Stimulated activated CD4-positive, alpha-beta T cell treated with anti-CD3 and anti-CD28 coated beads, Interleukin-2, amount 100 ng/mL, for 24 hours (primary cell): ENCODE measurements at places on chromosomes 2 and 18.

DNA sequence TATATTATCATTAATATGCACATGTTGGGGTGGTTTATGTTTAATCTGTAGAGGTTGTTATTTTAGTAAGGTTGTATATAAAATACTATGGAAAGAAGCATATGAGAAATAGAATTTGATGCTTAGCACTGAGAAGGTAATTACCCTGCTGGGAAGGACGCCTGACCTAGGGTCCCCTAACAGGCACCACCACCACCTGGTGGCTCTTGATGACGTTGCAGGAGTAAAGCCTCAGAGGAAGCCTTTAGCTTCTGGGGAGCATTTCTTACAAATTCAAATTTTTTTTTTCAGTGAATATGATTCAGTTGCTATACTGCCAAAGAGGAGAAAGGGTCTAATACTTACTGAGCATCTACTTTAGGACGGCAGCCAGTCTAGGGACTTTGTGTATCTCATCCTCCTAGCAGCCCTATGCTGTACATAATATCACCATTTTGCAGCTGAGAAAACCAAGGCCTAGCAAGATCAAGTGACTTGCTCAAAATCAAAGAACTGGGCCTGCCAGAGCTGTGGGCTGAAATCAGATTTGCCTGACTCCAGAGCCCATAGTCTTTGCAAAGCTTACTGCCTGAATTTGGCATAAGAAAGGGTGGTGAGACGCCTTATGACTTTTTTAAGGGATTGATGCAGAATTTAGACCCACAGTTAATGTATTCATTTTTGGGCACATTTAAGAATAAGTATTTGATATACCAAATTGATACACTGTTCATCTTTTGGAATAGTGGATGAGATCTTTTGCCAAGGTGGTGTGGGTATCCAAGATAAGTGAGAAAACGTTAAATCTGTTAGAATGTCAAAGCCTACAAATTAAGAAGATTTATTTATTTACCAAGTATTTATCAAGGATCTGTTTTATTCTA, 78.8 kb upstream of the GAREM1 start:
- DNase-seq: peak; percentile 53

DNA sequence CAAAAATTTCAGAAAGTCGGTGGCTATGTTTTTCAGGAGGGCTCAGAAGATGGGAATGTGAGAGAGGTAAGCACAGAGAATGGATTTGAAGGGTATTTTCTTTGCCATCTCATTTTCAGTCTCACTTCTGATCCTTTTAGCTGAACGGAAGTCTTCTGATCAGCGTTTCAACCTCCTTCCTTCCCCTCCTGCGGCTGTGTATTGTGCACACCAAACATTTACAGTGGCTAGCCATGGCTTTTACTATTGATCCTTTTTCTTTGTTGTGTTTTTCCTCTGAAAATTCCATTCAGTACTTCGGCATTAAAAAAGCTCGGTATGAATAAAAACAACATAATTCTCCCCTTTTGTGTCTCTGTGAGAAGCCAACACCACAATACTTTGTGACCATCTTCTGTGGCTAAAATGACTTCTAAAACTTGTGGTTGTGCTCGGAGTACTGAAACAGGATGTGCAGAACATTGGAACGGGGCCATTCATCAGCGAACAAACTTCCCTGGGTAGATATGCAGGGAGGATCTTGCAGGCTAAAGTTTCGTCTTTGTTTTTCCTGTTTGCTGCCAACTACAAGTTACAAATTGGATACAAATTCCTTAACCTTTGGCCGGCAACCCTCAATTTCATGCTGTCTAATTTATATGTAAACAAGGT, 260.8 kb upstream of the FAM98A start:
- no peak for DNase-seq

DNA sequence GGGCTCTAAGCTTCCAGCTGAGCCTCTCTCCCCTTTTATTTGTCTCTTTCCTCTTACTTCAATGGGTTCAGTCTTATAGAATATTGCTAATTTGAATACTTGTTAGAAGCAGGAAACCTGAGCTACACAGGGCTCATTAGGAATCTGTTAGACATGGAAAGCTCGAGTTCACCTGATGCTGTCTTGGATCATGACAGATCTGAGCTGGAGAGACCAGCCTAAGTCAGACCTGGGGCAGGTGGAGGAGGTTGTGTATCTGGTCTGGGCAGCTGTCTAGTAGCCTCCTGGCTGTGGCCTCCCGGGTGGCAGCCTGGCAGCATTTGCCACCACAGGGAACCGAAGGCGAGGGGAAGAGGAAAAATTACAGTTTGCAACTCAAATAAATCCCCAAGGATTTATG, 185.9 kb downstream of the ICOS start:
- no peak for DNase-seq

- DNase-seq: no peak
These were observed 197.4 kb upstream of the SMIM21 start for GRCh38 chr18:75624869-75625268.

DNA sequence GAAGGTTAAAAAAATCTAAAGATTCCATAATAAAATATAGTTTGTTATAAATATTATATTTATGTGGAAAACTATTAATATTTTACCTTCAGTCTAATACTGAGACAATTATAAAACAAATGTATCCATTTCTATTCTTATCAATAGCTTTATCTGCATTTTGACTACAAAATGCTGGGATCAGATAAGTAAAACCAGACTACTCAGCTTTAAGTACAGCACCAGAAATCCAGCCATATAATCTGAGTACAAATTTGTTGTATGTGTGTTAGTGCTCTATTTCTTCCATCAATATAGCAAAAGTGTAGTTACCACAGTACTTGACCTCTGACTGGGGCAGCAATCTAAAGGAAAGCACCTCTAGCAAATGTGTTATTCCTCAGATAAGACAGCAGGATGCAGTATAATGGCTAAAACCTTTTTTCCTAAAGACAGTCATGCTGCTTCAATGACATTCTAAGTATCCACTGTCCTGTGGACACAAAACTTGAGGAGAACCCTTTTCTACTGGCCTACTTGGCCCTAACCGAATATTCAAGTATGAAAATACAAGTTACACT, 68.1 kb downstream of the OLA1 start:
- DNase-seq: no peak

DNA sequence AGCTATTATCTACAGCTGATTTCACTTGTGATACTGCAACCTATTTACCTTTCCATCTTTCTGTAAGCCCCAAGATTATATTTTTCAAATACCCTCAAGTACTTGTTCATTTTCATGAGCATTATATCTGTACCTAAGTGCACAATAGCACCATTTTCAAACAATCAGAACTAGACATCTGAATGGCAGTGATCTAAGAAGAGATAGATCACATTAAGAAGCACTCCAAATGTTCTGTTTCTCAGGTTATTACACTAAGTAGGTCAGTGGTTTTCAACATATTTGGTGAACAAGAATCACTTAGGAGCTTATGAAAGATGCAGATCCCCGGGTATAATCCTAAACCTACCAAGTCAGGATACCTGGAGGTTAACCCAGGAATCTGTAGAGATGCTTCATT, 872.7 kb downstream of the DCDC2C start:
- DNase-seq: no peak

DNA sequence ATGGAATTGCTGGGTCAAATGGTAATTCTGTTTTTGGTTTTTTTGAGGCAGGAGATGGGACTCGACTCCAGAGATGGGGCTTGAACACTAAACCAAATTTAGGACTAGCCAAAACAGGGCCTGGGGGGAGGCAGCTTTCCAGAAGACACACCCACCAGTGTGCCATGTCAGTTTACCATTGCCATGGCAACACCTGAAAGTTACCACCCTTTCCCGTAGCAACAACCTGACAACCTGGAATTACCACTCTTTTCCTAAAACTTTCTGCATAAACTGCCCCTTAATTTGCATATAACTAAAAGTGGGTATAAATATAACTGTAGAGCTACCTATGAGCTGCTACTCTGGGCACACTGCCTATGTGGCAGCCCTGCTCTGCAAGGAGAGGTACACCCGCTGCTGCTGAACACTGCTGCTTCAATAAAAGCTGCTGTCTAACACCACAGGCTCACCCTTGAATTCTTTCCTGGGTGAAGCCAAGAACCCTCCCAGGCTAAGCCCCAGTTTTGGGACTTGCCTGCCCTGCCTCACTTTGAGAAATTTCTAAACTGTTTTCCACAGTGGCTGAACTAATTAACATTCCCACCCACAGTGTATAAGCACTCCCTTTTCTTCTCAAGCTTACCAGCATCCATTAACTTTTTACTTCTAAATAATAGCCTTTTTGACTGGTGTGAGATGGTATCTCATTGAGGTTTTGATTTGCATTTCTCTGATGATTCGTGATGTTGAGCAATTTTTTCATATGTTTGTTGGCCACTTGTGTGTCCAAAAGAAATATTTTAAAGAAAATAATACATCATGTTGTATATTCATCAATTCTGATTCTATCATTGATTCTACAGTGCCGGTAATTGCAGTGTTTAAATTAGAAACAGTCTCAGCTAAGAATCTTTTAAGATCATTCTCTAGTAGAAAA, 10.6 kb downstream of the CDK15 start:
- DNase-seq: no peak

GRCh38 chr18:9951022-9951859, 37.4 kb downstream of the VAPA start:
- no peak for DNase-seq

- DNase-seq: peak; percentile 56
These were observed 14.1 kb upstream of the CNNM3 start for GRCh38 chr2:96801786-96802595.

GRCh38 chr18:7940971-7941370, 373.9 kb downstream of the PTPRM start:
- no peak for DNase-seq

GRCh38 chr18:76592981-76593381, 97.9 kb upstream of the ZNF516 start:
- DNase-seq: no peak

- DNase-seq: no peak
These were observed 33.6 kb upstream of the ZSWIM2 start for GRCh38 chr2:186882511-186883071.

DNA sequence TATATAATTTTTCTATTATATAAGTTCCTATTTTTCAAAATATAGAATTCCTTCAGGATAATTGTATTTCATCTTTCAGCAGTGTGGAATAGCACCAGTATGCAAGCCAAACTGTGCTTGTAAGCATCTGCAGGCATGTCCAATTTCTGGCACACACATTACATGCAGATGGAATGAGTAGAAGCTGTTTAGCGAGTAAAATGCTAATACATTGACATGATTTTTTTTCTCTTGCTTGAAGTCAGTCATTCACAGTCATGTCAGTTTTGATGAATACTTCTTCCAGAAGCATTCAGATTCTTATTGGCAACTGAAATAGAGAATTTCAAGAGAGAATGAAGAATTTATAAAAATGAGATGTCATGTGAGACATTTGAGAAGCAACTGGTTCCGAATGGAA, 109.4 kb downstream of the CERS6 start:
- no peak for DNase-seq

- no peak for DNase-seq
These were observed 119.0 kb downstream of the TRIB2 start for GRCh38 chr2:12835733-12836132.

GRCh38 chr2:108786008-108786353, 590 bp upstream of the CCDC138 start:
- DNase-seq: no peak

GRCh38 chr18:76604108-76604934, 109.3 kb upstream of the ZNF516 start:
- DNase-seq: no peak

DNA sequence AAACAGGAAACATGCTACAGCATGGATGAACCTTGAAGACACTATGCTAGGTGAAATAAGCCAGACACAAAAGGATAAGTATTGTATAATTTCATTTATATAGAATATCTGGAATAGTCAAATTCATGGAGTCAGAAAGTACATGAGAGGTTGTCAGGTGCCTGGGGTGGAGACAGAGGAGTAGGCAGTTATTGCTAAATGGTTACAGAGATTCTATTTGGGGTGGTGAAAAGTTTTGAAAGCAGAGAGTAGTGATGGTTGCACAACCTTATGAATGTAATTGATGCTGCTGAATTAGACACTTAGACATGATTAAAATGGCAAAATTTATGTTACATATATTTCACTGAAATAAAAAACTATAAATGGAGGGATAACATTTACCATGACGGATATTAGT, 197.4 kb downstream of the VAPA start:
- DNase-seq: no peak

DNA sequence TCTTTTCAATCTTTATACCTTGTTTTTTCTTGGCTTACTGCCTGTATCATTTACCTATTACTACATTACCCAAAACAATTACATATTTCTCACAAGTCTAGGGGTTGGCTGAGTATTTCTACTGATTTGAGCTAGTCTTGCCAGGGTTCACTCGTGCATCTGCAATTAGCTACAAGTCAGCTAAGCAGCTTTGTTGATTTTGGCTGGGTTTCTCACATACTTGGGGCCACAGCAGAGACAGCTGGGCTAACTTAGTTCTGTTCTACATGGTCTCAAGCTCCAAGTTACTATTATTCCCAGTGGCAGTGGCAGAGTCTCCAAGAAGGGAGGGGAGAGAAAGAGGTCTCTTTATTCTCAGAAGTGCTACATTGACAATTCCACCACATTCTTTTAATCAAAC, 54.7 kb upstream of the SP5 start:
- DNase-seq: no peak

GRCh38 chr2:97868986-97869721, 126.6 kb downstream of the TMEM131 start:
- no peak for DNase-seq

DNA sequence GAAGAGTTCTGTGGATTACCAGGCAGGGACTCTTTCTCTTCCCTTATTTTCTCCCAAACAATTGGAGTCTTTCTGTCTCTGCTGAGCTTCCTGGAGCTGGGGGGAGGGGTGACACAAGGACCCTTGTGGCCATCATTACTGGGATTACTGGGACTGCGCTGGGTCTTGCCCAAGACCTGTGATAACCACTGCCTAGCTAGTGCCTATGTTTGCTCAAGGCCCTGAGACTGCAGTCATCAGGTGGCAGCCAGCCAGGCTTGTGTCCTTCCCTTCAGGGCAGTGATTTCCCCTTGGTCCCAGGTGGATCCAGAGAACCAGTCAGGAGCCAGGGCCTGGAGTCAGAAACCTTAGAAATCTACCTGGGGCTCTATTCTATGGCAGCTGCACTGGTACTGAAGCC, 355.6 kb downstream of the PARD3B start:
- no peak for DNase-seq

DNA sequence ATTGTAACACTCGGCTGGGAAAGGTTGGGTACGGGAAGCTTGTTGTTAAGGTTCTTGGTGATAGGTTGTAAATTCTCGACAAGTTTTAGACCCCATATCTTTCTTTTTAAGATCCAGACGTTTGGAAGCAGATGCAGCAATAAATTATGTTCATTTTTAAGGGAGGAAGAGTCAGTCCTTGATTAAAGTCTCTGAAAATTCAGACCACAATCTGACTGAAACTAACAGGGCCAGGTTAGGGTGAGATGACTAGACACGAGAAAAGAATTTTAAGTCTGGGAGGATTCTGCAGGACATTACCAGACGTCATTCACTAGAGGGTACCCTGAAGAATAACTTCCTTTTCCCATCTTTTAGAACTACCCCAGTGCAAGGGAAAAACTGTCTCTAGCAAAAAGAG, 16.1 kb downstream of the WIPF1 start:
- no peak for DNase-seq

DNA sequence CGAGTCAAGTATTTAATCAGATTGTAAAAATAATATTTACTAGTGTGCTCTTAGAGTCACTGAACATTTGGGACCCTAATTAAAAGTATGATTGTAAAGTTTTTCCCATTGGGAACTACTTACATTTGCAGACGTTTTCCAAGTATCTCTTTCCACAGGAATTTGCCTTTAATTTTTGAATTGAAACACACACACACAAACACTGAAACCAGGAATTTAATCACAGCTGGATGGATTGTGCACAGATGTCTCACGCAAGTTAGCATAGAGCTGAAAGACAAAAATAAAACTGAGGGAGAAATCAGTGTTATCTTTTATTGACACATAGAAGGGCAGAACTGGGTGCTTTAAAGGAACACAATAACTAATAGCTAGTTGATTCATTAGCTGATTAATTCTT, 230.7 kb downstream of the RND3 start:
- no peak for DNase-seq
